ENCODE measurements at places on chromosomes 6 and 20.

DNA sequence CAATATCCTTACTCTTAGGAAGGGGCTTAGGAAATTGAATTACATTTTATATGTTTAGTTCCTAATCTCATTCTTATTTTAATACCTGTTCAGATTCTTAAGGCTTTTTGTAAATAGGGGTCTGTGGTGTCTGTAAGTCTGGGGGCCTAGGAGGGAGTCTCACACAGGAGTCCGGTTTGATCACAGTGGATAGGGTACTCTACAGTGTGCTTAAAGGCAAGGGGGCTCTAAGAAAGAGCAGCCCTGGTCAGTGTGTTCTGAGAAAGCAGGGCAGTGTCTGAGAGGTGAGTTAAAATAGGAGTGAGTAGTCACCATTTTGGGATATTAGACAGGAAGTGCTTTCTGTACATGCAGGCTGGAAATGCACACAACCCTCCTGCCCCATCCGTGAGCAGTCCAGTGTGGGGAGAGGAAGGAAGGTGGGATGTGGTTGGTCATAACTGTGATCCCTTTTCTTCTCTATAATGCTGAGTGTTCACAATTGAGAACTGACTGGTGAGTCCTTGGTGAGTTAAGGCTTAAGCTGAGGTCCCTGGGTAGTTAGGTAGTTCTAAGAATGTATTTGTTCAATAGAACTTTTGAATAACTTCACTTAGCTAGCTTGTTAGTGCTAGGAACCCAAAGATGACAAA lies 50.0 kb downstream of the CDKAL1 start:
- DNase-seq = no peak

DNA sequence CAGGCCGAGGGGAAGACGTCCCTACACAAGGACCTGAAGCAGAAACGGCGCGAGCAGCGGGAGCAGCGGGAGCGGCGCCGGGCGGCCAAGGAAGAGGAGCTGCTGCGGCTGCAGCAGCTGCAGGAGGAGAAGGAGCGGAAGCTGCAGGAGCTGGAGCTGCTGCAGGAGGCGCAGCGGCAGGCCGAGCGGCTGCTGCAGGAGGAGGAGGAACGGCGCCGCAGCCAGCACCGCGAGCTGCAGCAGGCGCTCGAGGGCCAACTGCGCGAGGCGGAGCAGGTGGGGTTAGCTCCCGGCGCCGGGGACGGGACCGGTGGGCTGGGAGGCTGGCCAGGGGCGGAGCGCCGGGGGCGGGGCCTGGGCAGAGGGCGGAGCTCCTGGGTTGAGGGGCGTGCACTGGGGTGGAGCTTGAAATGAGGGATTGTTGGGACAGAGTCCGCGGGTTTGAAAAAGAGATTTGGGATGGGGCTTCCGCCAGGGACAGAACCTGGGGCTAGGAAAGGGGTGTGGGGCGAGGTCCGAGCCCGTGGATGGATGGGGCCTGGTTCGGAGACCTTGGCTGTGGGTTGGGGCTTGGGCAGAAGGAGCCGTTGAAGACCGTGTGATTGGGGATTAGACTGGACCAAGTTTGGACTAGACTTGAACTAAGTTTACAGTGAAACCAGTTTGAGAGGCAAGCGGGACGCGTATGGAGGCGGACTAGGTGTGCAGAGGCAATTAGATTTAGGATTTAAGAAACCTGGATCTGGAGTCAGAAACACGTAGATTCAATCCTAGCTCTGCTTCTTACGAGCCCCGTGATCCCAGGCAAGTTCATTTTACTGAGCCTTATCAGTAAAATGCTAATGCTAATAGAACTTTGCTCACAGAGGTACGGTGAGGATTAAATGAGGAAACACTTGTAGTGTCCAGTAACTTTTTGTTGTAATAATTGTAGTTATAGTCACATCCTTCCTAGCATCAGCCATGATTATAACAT lies 20.9 kb downstream of the DEF6 start:
- peak; percentile 27 for DNase-seq

GRCh38 chr6:79543886-79544285 lies 6.7 kb upstream of the LCA5 start:
- no peak for DNase-seq

DNA sequence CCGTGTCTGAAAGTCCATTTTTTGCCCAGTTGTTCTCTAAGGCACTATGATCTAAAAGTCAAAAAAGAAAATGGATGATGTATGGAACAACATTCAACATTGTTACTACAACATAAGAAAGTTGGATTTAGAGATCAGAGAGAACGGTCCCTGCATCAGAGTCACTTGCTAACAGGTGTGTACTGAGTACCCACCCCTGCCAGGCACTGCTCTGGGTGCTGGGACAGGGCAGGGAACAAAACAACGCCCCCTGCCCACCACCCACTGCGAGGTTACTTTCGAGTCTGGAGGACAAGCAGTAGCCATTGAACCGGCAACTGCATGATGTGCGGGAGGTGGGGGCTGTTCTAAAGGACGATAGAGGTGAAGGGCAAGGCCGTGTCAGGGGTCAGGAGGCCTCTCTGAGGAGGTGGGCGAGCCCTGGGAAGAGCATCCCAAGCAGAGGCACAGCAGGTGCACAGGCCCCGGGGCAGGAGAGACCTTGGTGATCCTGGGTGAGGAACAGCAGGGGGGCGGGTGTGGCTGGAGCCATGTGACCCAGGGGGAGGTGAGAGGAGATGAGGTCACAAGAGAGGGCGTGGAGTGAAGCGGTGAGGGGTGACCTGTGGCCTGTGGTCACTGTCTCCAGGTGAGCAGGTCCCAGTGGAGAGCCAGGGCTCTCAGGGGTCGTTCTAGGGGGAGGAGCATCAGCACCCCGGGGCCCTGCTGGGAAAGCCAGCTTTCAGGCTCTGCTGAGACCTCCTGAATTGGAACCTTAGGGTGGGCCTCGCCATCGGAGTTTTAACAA lies 197.5 kb upstream of the SULF2 start:
- DNase-seq = no peak

DNA sequence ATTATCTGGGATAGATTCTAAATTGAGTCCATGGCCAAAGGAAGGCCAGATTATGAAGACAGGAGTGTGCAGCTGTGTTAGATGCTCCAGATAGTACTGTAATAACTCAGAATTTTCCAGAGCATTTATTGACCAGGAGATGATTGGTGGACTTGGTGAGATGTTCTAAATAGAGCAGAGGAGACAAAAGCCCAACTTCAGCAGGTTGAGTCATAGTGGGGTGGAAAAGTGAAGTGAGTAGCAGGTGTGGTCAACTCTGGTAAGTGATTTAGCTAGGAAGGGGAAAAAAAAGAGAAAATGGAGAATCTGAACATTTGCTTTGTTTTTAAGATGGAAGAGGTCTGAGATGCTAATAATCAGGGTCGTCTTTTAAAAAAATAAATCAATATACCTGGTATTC lies 227.4 kb downstream of the TMEM200A start:
- DNase-seq = no peak

- no peak for DNase-seq
Observed at GRCh38 chr6:53793318-53794136, 1.3 kb upstream of the LRRC1 start.

DNA sequence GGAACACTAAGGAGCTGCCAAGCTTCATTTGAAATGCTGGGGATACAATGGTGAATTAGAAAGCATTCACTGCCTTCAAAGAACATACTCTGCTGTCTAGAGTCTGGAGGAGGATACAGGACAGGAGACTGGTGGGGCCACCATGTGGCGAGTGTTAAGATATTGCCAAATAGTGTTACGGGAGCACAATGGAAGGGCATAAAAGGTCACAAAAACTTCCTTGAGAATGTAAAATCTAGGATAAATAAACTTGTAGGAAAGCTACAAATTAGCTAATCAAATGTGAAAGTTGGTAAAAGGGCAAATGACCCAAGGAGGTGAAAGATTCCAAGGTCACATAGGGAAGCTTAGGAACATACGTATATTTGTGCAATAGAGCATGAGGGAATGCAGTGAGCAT lies 271.7 kb downstream of the RFPL4B start:
- DNase-seq = no peak

DNA sequence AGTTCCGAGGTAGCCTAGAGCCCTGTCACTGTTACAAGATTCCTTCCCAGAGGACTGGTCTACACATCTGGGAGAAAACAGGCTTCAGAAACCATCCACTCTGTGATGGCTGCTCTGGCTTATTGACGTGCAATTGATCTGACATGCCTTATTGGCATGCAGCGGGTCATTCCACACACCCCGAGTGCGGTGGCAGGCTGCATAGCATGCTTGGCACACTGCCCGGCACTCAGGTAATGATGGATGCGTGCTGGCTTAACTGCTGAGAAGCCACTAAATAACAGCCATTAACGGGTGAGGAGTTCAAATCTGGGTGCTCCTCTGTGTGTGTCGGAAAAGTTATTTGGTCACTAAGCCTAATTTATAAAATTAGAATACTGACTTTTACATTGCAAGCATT lies 67.9 kb upstream of the CDH4 start:
- DNase-seq = no peak

GRCh38 chr6:30752157-30752927 lies 8.0 kb upstream of the IER3 start:
- no peak for DNase-seq

GRCh38 chr6:158686311-158686710 lies 36.5 kb downstream of the SYTL3 start:
- DNase-seq = no peak

DNA sequence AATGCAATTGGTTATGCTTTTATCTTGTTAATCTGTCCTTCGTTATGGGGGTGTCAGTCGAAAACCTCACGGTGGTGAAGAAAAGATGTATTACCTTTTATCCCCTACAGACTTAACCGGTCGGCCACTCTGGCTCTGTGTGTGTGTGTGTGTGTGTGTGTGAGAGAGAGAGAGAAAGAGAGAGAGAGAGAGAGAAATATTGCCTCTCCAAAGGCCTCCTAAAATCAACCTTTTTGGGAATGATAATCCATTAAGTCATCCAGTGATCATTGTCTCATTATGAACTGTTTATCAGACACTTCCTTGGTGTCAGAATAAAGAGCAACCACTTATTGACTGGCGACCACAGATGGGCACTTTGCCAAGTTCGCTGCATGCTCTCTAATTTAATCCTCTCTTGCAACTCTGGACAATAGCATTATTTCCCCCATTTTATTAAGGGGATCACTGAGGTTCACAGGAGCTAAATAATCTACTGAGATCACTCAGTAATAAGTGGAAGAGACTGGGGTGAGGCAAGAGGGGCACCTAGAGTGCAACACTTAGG lies 30.7 kb downstream of the SLC35D3 start:
- DNase-seq = no peak

GRCh38 chr6:83905648-83906047 lies 46.2 kb downstream of the CYB5R4 start:
- DNase-seq = no peak

GRCh38 chr6:136576821-136577220 lies 26.6 kb upstream of the MAP7 start:
- DNase-seq = no peak

- DNase-seq = no peak
Observed at GRCh38 chr6:159100395-159101182, 55.8 kb upstream of the TAGAP start.

DNA sequence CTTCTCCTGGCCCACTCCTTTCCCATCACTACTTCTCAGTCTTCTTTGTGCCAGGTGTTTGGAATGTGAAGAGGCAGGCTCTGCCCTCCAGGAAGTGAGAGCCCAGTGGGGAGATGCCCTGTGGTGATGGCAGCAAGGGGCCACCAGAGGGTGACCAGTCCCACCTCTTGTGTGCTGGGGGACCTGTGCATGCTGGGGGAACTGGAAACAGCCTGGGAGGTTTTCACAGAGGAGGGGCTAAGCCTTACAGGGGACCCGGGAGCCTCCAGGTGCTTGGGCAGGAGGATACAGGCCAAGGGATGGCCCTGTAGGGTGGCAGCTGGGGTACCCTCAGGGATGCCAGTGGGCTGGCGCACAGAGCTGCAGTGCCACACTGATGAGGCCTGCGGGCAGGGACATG lies 72.3 kb downstream of the RAMACL start:
- DNase-seq = no peak

DNA sequence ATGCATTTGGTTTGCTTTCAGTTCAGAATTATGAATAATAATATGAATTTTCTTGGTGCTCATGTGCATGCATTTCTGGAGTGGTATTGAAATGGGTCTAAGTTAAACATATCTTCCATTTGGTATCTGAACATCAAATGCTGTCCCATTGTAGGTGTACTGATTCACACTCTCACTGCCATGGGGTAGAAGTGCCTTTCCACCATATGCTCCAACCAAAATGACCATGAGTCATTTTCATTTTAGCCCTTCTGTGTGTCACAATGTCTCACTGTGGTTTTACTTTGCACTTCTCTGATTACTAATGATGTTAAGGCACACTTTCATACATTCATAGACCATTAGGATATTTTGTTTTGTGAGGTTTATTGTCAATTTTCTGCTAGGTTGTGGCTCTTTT lies 211.9 kb downstream of the HAO1 start:
- no peak for DNase-seq

DNA sequence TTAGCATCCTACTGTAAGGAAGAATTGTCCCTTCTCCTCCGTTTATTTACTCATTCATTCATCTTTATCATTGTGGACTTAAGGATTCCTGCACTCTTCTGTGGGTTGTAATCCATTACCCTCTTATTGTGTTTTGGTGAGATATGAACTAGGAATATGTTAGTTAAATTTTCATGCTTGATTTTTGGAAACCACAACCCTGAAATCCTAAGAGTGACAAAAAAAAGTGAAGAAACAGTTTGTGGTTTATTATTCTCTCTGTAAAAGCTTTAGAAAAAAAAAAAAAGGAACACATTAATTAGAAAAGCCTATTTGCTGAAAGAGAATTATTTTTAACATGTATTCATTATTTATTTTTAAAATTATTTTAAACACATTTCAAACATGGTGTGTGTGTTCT lies 36.7 kb upstream of the INSM1 start:
- DNase-seq = no peak

- DNase-seq = no peak
Observed at GRCh38 chr6:144162977-144163376, 12.7 kb downstream of the STX11 start.

- no peak for DNase-seq
Observed at GRCh38 chr20:17473659-17474058, 57.5 kb downstream of the BFSP1 start.

GRCh38 chr6:147859071-147859470 lies 350.6 kb downstream of the SAMD5 start:
- no peak for DNase-seq

DNA sequence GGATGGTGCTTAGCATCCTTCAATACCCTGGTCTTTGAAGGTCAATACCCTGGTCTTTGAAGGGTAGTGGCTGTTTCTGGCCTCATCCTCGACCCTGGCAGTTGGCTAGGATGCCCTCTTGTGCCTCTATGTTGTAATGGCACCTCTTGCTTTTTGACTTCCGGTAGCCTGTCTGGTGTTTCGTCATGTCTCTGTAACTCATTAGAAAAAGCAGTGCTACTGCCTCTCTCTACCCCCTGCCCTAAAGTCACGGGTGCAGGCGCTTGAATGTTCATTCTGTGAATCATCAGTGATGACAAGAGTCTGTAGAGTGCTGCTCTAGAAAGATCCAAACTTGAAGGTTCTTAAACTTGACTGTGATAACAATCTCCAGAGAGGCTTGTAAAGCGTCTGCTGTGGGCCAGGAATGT lies 28.3 kb downstream of the RSPO4 start:
- DNase-seq = no peak

DNA sequence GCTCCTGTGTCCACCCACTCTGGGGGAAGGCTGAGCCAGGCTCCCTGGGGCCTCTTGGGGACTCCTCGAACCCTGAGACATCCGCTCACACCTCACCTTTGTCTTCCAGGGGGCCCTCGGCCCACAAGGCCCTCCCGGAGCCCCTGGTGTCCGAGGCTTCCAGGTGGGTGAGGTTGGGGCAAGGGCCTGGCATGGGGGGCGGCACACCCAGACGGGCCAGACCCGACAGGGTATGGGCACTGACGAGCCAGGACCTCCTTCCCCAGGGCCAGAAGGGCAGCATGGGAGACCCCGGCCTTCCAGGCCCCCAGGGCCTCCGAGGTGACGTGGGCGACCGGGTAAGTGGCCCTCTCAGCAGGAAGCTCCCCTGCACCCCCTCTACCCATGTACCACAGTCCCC lies 13.4 kb downstream of the COL9A3 start:
- DNase-seq = no peak

Data from NCI-H524 treated with DMSO at 0.1 percent for 48 hours (cell line).